ENCODE measurements at places on chromosomes 6 and 20. TPM values are rescaled to one million over a fixed set of nuclear protein-coding genes. Genes with fewer than 3 reads are reported as not detected.

Gene CFB
- 0.82 TPM for total RNA-seq

Gene MAP3K4
- 32.2 TPM for total RNA-seq

Gene SCP2D1
- total RNA-seq = not detected

Gene CEBPB
- 1.6 TPM for total RNA-seq

Gene C20orf141
- total RNA-seq = not detected

Gene TULP4
- 1,613 TPM for total RNA-seq

Gene CITED2
- 36.3 TPM for total RNA-seq

Gene CYP39A1
- 2.9 TPM for total RNA-seq

Gene ZNF343
- total RNA-seq = 8.6 TPM

Gene ABHD16B
- total RNA-seq = not detected

Gene INSM1
- total RNA-seq = 8.6 TPM

Gene BNIP5
- total RNA-seq = under 0.01 TPM

DNA sequence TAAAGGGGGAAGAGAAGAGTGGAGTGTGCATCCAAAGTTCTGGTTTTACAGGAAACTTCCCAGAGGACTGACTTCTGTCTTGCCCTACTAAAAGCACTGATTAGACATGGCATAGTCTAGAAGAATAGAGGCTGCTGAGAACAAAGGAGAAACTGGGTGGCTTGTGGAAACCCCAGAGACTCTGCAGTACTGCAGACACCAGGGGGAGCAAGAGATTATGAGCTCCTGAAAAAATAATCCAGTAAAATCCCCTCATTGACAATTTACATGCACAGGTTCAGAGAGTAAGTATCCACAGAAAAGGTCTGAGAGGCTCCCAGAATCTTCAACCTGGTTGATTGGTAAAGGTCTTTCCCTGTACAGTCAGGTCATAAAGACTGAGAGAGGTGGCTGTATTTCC is 48.7 kb upstream of the CLVS2 start:
- DNase-seq = no peak

DNA sequence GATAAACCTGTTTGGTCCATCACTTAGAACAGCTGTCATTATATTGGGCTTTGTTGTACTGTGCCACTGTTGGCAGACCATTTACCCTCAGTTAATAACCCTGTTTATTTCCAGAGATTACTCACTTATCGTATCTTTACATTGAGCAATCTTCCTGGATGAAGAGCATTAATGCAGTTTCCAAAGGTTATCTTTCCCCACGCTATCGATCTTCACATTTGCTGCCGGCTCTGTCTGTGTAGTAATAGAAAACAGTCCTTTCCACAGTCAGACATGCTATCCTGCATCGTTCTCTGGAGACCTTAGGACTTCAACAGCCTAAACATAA is 27.4 kb downstream of the GHRH start:
- no peak for DNase-seq

DNA sequence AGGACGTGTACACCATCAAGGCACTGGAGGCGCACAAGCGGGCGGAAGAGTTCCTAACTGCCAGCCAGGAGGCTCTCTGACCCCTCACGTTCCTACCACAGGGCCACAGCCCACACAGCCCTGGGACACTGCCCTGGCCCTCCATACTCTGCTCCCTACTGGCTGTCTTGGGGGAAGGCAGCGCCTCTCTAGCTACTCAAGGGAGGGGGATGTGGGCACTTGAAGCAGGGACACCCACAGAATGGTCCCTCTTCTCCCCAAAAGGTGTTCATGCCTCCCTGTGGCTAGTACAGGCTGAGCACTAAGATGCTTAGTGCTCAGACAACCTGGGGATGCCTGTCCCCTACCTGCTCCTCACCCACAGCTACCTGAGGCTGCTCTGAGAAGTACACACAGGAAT is 2.5 kb downstream of the MEA1 start:
- DNase-seq = no peak

GRCh38 chr20:21504323-21504722 is 9.5 kb downstream of the NKX2-2 start:
- no peak for DNase-seq

GRCh38 chr6:108699290-108700041 is 138.7 kb downstream of the FOXO3 start:
- DNase-seq = no peak

DNA sequence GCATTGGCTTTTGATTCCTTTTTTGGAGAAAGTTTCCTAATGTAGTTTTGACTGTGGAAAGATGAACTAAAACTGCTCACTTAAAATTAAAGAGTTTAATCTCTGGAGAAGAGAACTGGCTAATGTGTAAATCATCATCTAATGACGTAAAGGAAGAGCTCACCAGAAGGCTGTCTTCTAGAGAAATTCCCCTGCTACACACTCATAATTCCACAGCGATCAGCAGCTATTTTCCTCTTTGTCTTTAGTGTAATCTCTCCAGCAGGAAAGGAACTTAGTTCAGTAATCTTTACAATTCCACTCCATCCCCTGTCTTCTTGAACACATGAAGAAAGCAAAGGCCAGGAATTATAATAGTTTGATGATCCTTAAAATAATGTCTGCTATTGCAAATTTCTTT is 15.8 kb downstream of the SPTLC3 start:
- no peak for DNase-seq

- DNase-seq = no peak
Measured at GRCh38 chr20:32973077-32973717, 31.0 kb downstream of the SUN5 start.

DNA sequence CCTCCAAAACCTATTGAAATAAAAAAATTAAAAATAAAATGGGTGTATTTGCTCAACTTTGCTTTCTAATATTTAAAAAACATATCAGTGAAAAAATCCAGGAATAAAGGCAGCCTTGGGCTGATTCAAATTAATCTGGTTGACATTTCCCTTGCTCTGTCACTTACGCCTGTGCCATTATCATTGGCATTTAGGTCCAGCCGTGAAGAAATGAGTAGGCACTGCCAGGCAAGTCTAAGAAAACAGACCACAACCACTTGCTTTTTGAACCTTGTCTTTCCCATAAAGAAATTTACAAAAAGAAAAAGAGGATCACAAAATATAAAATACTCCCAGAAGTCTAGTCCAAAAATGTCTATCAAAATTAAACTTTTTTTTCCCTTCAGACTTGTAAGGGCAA is 59.2 kb upstream of the HBS1L start:
- DNase-seq = no peak

DNA sequence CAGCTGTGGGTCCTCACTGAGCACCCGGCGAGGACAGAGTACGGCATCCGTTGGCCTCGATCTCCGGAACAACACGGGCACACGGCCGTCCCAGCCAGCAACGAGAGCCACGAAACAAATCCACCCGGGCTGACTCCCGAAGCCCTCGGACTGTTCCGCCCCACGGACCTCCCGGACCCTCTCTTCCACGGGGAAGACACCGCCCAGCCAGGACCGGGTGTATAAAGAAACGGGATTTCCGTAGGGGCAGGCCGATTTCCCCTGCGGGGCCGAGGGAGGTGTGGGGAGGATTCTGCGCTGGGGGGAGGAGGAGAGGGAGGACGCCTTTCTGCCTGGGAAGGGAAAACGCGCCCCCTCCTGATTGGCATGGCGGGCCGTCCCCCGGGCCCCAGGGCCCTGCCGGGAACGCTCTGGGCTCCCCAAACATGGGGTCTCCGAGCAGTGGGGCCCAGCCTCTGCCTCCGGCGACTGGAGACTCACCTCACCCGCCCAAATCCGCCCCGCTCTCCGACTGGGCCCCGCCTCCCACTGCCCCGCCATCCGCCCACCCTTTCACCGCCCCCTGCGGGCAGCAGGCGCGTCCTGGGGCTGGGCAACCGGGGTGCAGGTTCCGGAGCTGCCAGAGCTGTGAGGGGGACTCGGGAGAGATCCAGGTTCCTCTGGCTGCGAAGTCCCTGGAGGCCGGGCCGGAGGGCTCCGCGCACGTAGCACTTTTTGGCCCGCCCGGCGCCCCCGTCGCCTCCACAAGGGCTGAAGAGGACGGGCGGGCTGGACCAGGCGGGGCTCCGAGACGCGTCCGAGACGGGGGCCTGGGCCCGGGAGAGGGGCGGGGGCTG is 679 bp upstream of the PPDPF start:
- DNase-seq = no peak

- no peak for DNase-seq
Measured at GRCh38 chr6:50007819-50008218, 14.0 kb downstream of the DEFB110 start.

- DNase-seq = no peak
Measured at GRCh38 chr6:36916126-36916525, 30.4 kb downstream of the C6orf89 start.

- DNase-seq = no peak
Measured at GRCh38 chr20:40433341-40433861, 255.6 kb downstream of the MAFB start.

DNA sequence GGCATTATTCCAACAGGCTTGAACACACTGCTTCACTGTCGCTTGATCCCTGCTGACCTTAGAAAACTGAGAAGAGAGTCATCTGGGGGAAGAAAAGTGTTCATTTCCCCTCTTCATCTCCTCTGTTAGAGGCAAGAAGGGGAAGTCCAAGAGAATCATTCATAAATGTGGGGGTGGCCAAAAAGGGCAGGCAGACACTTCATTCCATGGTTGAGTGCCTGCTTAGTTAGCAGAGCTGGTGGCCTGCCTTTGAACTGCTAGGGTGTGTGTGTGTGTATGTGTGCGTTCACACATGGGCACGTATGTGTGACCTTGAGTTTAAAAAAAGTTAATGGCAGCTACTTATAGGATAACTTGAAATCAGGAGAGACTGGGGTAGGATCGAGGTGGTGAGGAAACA is 39.4 kb upstream of the RFPL4B start:
- no peak for DNase-seq

- no peak for DNase-seq
Measured at GRCh38 chr6:129872586-129872985, 11.5 kb upstream of the TMEM244 start.

DNA sequence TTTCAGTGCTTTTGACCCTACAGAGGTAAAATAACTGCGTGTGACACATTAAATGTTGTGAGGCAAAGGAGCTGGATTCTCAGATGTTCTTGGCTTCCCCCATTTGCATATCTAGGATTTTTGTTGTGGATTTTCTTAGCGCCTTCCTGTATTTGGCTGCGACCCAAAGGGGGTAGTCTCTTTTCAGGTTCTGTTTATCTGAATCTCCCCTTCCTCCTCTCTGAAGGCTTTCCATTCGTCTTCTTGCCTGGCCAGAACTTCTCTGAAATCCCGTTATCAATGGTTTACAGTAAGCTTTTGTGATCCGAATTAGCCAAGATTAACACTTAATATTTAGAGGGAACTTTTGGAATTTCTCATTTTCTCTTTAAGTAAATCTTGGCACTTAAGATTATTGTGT is 60.8 kb downstream of the ADGRB3 start:
- no peak for DNase-seq

DNA sequence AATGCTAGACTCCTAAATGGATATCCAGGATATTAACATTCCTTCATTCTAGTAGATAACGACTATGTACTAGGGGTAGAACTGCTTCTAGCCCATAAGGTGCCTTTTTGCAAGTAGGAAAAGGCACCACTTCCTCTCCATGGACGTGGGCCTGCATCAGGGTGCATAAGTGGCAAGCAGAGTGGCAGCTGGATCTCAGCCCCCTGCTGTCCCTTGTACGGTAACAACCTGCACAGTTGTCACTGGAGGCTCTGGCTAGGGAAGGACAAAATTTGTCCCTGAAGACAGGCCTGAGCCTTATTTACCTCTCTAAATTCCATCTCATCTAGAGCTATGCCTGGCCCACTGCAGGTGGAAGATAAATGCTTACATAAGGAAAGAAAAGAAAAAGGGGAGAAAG is 42.5 kb upstream of the SAYSD1 start:
- DNase-seq = no peak

GRCh38 chr6:14367296-14367695 is 249.7 kb downstream of the CD83 start:
- no peak for DNase-seq

GRCh38 chr20:39800111-39800510 is 838.0 kb downstream of the DHX35 start:
- no peak for DNase-seq

DNA sequence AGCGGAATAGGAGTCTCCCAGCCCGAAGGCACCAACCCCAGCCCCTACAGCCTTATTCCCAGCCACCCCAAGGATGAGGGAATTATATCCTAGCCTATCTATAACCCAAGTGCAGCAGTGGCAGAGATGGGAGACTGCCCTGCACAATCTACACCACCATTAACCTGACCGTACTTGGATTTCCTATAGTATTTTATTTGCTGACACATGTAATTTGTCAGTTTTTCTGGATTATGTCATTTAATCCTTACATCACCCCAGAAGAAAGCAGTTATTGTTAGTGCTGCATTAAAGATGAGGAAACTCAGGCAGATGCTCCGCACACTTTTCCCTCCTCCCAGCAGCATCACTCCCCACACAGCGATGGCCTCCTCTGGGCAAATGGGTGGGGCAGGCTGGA is 6.0 kb downstream of the BFSP1 start:
- no peak for DNase-seq

GRCh38 chr6:148658681-148659430 is 88.0 kb upstream of the UST start:
- DNase-seq = no peak

- DNase-seq = no peak
Measured at GRCh38 chr6:101534386-101534785, 140.9 kb downstream of the GRIK2 start.

DNA sequence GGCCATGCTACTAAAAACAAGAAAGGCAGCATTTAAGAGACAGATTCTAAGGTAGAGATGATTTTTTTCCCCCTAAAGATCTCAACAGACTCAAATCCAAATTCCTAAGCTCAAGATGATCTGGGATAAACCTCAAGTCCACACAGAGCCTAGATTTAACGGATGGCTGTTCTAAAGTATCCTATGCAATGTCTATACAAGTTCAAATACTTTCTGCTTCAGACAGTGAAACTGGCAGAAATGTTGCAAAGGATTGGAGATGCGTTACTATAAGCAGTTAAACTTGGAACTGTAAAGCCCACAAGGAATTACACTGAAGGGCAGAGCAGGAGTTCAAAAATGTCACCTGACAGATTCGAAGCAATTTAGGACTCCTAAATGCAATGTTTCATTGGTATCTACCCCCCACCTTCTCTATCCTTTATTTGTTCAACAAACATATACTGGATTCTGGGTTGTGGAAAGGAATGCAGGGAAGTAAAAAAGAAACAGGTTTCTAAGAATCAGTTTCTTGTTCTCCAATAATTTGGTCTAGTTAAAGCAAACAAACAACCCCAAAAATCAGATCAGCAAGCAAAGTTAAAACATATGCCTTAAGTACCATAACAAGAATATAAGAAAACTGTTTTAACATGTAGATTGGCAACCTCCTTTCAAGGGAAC is 1.6 kb downstream of the DNAAF9 start:
- no peak for DNase-seq

GRCh38 chr20:33812152-33812849 is 1.2 kb downstream of the CHMP4B start:
- DNase-seq = no peak

DNA sequence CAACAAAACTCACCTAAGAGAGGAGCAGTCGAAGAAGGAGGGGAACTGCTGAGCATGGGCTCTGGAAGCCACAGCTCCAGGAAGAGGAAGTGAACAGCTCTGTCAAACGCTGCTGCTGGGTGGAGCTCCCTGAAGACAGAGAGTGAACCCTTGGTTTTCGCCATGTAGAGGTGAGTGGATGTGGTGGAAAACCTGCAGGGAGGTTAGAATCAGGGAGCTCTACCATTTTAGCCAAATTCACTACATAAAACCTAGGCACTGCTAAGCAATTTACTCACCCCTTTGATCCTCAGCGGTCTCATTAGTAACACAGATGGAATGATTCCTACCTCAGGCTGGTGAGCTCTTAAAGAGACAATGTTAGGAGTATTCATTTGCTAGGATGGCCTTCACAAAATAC is 19.4 kb upstream of the TFAP2A start:
- no peak for DNase-seq

GRCh38 chr20:61254881-61255626 is 3.0 kb downstream of the CDH4 start:
- DNase-seq = no peak

- DNase-seq = no peak
Measured at GRCh38 chr6:132937466-132937906, 123.1 kb downstream of the RPS12 start.

Measured in frontal cortex (tissue), 4 donors.